GM23248 (cell line): ENCODE measurements at places on chromosomes 16 and 17.
A peak's percentile ranks its signal among the peaks of the same experiment; 100 is the strongest.

DNA sequence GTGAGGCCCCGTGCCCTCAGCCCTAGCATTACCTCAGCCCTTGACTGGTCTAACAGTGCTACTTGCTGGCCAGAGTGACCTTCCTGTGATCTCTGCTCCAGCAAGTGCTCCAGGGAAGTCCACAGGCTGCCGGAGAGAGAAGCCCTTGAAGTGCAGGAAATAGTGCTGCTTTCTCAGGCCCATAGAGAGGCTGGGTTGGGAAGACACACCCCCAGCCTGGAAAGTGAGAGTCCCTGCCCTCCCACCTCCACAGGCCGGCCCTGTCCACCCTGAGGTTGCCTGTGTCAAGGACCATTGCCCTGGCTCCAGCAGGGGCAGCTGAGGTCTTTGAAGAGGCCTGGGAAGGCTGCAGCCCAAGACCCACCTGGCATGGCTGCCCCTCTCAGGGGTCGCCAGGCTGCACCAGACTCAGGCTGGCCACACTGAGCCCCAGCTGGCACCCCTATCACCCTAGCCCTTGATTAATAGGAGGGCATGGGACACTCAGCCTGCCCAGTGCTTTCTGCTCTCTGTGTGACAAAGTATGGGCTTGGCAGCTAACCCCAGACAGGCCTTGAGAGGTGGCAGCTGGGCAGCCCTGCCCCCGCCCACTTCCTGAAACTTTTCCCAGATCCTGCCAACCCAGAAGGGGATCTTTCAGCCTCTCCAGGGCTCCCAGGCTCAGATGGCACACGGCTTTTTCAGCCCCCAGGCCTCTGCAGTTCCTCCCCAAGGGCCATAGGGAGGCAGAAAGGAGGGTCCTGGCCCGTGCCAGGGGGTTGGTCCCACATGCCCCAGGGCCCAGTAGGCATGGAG is 21.7 kb downstream of the ATP6V0D1 start:
- no peak overlapping the region for H3K27ac ChIP-seq
- H3K27me3 ChIP-seq, result no peaks in the 10 kb centered on the region
- H3K4me3 ChIP-seq, result no peak overlapping the region
- DNase-seq, result peak; percentile 33

DNA sequence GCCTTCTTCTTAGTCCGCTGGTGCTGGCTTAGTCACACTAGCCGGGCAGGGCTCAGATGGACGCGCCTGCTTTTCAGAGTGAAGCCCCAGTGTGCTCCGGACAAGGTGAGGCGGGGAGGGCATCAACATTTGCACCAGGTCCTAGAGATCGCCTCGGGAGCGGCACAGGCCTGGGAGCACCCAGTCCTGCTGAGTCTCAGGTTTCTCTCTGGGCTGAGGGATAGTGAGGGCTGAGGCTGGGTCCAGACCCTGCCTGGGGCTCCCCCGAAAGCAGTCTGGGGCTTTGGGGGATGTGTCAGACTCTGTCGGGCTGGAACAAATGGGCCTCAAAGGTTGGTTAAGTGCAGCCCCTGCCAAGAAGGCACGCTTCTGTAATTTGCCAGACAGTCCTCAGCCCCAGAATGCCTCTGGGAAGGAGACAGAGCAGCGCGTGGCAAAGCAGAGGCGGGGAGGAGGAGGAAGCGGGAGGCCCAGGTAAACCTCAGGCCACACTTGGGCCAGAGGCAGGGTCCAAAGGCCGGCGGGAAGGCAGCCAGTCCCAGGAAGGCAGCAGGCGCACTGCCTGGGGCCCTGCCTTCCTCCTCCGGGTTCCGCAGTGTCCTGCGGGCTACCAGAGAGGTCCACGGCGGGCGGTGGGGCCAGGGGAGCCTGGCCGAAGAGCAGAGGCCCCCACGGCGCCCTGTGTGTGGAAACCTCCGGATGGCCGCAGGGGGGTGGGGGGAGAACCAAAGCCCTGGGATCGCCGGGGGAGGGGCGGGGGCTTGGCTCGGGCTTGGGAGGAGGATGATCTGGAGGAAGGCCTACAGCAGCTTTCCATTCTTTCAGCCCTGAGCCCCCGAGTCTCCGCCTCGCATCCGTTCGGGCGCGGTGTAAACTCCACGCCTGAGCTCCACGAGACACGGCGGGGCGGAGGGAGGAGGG is 39.5 kb upstream of the ATP2A3 start:
- DNase-seq, result peak; percentile 36
- no peaks in the 10 kb centered on the region for H3K27me3 ChIP-seq
- peaks cover 7% of the 10 kb centered on the region for H3K4me1 ChIP-seq

DNA sequence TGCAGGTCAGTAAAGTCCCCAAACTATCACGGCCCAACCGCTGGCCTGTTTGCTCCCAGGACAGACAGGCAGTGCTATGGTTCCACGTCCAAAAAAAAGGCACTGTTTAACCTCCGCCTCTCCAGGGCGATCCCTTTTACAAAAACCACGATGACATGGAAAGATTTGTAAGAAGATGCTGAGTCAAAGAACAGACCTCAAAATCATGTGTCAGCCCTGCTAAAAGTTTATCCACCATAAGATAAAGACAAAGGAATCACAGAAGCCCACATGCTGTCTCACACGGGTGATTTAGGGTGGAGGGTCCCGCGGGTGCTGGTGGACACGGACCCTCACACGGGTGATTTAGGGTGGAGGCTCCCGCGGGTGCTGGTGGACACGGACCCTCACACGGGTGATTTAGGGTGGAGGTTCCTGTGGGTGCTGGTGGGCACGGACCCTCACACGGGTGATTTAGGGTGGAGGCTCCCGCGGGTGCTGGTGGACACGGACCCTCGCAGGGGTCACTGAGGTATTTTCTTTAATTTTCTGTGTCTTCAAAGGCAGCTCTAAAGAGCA is 117.2 kb upstream of the METRNL start:
- peak; percentile 74 for DNase-seq
- no peaks in the 10 kb centered on the region for H3K27me3 ChIP-seq
- H3K4me3 ChIP-seq, result no peak overlapping the region
- peak overlapping the region; percentile 43; the same call in 1 of the 2 replicates for H3K27ac ChIP-seq

DNA sequence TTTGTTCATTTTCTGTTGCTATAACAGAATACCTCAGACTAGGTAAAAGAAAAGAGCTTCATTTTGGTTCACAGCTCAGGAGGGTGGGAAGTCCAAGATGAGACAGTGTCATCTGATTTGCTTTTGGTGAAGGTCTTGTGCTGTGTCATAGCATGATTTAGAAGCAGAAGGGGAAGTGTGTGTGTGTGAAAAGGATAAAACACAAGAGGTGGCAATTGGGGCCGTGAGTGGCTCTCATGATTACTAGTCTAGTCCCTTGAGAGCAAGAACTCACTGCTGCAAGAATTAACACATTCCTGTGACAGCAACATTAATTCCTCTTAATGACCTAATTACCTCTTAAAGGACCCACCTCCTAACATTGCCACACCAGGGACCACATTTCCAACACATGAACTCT is 8.3 kb downstream of the SLC35G3 start:
- no peaks in the 10 kb centered on the region; the same call in 1 of the 2 replicates for H3K27me3 ChIP-seq
- DNase-seq, result no peak
- no peak overlapping the region for H3K27ac ChIP-seq
- H3K4me3 ChIP-seq, result no peak overlapping the region
- no peaks in the 10 kb centered on the region for H3K4me1 ChIP-seq

GRCh38 chr16:711548-712320 is 3.2 kb upstream of the METRN start:
- H3K36me3 ChIP-seq, result no peaks in the 10 kb centered on the region
- H3K27ac ChIP-seq, result no peak overlapping the region
- peak; percentile 80 for DNase-seq
- no peak overlapping the region for H3K4me3 ChIP-seq

GRCh38 chr16:30131869-30132475 is 9.0 kb upstream of the MAPK3 start:
- DNase-seq, result no peak
- H3K27ac ChIP-seq, result no peak overlapping the region
- H3K27me3 ChIP-seq, result no peaks in the 10 kb centered on the region

DNA sequence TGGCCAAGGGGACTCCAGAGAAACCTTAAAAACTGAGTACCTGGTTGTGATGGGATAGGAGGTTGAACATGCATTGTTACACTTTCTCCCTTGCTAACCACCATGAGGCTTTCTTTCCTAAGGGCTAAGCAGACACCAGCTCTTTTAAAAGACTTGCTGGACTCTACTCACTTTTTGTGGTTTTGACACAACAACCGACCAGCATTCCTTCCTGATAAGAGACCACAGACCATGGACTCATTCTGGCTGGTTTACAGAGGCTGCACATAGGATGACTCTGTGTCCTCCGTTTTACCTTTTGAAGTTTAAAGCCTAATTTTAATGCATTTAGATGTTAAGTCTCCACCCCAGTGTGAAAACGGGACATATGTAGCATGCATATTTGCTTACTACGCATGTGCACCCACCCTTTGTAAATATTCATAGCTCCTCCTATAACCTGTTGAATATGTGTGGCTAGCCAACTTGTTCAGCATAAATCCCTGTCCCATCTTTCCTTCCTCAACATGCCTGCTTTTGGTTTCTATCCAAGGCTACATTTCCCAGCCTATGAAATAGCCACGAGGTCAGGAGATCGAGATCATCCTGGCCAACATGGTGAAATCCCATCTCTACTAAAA is 475.9 kb downstream of the GRIN2A start:
- H3K36me3 ChIP-seq, result no peaks in the 10 kb centered on the region
- no peak overlapping the region for H3K27ac ChIP-seq
- no peaks in the 10 kb centered on the region for H3K27me3 ChIP-seq
- no peaks in the 10 kb centered on the region for H3K4me1 ChIP-seq

DNA sequence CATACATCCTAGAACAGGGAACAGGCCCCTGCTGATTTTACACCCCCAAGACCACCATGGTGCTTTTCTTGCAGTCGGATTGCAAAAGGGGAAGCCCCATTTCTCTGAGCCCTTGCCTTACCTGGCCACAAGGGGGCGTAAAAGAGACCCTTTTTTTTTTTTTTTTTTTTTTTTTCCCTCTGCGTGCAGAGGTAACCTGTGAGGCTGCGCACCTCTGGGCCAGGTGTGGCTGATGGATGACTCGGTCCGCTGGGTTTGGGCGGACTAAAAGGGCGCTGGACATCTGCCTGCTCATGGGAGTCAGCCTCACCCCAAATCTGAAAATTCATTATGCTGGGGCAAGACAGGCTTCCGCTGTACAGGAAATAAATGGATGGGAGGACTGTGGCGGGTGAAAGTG is 281.0 kb downstream of the CBLN1 start:
- DNase-seq, result no peak
- no peak overlapping the region for H3K27ac ChIP-seq
- H3K4me3 ChIP-seq, result no peak overlapping the region
- no peaks in the 10 kb centered on the region for H3K4me1 ChIP-seq
- no peaks in the 10 kb centered on the region for H3K36me3 ChIP-seq
- H3K27me3 ChIP-seq, result no peaks in the 10 kb centered on the region

DNA sequence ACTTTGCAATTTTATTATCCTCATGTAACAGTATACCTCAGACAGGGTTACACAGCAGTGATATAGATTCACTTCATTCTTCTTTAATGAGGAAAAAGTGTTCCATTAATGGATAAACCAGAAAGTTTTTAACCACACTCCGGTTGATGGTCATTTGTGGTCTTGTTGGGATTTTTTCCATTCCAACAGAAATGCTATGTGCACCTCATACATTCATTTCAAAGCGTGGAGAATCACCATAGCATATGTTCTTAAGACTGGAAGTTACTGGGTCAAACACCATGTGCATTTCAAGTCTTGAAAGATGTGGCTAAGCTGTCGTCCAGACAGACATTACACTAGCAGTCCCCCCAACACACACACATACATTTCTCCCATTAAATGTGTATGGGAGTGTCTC is 245.8 kb upstream of the CDH5 start:
- no peak for DNase-seq
- no peak overlapping the region for H3K27ac ChIP-seq
- H3K36me3 ChIP-seq, result no peaks in the 10 kb centered on the region
- peaks cover 10% of the 10 kb centered on the region for H3K4me1 ChIP-seq
- no peaks in the 10 kb centered on the region for H3K27me3 ChIP-seq
- no peak overlapping the region for H3K4me3 ChIP-seq

DNA sequence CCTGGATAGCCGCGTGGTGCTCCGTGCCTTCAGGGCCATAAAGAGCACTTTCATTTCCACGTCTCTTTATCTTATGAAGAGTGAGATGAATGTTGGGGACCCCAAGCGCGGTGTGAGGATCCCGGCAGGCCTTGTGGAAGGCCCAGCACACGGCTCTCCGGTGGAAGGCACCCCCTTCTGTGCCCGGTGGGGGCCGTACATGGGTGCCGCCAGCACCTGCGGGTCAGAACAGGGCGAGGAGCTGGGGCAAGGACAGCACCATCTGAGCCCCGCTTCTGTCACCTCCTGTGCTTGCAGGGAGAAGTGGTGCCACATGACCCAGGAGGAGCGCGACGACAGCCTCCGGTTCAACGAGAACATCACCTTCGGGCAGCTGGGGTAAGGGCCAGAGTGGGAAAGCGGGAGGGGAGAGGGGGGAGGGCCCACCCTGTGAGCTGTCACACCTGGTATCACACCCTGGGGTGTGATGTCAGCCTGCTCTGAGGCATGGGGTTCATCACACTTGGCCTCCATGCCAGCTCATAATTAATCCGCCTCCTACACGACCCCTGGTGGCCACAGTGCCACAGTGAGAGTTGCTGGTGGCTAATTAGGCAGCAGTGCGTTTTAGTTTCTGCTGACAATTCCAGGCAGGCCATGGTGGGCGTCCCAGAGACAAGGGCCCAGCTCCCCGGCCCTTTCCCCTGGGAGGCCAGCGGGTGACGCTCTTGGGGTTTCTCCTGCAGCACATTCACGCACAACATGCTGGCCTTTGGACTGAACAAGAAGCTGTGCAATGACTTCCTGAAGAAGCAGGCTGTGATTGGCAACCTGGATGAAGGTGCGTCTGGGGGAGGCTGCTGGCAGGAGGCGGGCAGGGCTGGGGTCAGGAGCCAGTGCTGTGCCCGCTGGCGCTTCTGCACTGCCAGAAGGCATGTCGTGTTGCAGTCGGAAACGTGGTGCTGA is 25.7 kb downstream of the CIBAR2 start:
- peak; percentile 74 for DNase-seq
- H3K4me1 ChIP-seq, result no peaks in the 10 kb centered on the region
- H3K36me3 ChIP-seq, result no peaks in the 10 kb centered on the region
- no peaks in the 10 kb centered on the region for H3K27me3 ChIP-seq
- H3K27ac ChIP-seq, result no peak overlapping the region
- H3K4me3 ChIP-seq, result no peak overlapping the region

- H3K27ac ChIP-seq, result no peak overlapping the region
- H3K4me1 ChIP-seq, result no peaks in the 10 kb centered on the region
- H3K27me3 ChIP-seq, result no peaks in the 10 kb centered on the region
- DNase-seq, result no peak
Measured at GRCh38 chr17:15886804-15887203, 58.1 kb upstream of the ADORA2B start.
